ENCODE measurements at places on chromosomes 2 and 18.

GRCh38 chr2:65215946-65216345 lies 11.7 kb upstream of the ACTR2 start:
- DNase-seq, result no peak

DNA sequence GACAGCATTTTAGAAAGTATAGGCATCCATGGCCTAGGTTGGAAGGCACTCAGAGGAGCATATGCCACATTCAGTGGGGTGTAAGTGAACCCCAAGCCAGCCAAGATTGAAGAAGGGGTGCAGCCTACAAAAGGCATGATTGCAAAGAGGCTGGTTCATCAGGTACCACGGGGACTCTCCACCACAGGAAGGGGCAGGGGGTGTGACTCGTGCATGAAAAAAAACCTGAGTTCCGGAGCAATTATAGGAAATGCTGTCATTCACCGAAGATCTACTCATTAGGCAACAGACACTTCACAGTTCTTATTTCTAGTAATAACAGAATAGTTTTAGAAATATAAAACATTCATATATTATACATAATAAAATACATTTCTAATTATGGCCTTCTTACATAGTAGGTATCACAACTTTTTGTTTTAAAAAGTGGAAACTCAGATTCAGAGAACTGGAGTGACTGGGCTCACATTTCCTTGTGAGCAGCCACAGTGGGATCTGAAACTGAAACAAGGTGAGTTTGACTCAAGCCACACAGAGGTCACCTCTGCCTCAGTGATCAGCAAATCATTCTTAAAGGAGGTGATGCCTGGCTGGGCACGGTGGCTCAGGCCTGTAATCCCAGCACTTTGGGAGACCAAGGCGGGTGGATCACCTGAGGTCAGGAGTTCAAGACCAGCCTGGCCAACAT lies 188.4 kb upstream of the GYPC start:
- DNase-seq, result no peak

DNA sequence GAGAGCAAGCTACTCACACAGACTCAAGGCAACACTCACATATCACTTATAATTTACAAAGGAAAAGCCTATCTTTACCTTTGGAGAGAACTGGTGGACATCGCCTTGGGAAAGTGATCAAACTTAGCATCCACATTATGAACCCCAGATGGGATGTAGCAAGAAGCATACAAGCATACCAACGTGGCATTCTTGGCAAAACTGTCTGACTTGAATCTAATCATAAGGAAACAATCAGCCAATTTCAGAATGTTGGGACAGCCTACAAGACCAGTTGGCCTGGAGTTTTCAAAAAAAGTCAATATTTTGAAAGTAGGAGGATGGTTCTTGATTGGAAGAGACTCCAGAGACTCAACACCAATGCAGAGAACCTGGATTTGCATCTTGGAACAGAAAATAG lies 79.1 kb upstream of the PMAIP1 start:
- no peak for DNase-seq

DNA sequence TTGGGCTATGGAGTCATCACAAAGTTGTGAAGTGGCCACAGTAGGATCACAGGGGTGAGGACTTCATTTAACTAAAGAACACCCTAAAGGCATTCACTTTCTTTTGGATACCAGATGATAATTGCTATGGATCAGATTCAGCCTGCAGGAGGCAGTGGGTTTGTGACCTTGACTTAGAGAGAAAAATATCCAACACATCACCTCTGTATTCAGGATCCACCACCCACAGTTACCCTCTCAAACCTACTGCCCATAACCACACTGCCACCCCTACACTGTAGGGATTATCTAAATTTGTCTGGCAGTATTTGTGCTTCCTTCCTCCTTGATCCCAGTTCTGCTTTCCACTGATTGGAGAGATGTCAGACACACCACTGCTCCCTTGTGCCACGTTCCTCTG lies 269.4 kb downstream of the MYCN start:
- no peak for DNase-seq

GRCh38 chr2:134738141-134738870 lies 19.5 kb upstream of the TMEM163 start:
- DNase-seq, result no peak

DNA sequence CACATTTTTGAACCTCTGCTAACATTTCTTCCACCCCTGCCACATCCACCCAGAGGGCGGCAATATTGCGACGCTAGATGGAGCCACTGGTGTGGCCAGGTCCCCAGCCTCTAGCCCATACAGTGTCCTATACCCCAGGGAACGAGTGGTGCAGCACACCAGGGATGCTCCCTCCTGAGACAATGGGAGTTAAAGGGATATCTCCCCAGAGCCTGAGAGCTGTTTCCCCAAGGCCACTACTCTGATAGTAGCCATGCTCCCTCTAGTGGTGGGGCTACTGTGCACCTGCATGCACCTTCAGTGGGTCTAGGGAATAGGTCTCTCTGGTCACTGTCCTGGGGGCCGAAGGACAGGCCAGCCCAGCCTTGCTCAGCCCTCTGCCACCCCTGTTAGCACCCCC lies 336.4 kb upstream of the FSHR start:
- DNase-seq, result no peak

DNA sequence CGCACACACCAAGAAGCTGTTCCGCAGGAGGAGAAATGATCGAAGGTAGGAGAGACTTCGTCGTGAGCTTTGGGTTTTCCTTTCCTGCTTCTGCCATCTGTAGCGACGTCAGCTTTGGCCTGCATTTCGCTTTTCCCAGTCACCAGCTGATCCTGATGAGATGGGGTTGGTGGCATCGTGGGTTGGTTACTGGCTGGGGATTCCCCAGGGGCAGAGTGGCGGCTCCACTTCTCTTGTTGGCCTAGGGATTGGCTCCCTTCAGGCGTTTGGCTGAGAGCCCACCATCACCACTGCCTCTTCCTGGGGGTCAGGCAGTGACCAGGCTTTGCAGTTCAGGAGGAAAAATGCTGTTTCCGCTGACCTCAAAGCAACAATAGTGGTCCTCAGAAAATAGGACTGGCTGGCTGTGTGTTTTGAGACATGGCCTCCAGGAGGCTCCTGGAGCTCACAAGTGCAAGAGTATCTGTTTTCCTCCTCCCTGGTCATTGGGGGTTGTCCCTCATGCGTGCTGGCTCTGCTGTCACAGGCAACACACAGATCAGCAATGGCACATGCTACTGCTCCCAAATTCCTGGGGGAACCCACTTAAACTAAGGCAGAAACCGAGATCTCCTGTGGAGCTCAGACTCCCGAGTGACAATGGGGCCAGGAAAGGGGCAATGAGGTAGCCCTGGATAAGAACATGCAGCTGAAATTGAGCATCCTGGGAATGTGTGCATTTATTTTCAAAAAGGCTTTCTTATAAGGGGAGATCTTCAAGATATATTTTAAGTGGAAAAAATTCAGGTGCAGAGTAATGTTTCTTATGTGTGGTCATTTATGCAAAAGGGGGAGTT lies 173.0 kb downstream of the CTIF start:
- DNase-seq, result no peak

- no peak for DNase-seq
These were observed 35.3 kb upstream of the GCC2 start for GRCh38 chr2:108413711-108414095.

DNA sequence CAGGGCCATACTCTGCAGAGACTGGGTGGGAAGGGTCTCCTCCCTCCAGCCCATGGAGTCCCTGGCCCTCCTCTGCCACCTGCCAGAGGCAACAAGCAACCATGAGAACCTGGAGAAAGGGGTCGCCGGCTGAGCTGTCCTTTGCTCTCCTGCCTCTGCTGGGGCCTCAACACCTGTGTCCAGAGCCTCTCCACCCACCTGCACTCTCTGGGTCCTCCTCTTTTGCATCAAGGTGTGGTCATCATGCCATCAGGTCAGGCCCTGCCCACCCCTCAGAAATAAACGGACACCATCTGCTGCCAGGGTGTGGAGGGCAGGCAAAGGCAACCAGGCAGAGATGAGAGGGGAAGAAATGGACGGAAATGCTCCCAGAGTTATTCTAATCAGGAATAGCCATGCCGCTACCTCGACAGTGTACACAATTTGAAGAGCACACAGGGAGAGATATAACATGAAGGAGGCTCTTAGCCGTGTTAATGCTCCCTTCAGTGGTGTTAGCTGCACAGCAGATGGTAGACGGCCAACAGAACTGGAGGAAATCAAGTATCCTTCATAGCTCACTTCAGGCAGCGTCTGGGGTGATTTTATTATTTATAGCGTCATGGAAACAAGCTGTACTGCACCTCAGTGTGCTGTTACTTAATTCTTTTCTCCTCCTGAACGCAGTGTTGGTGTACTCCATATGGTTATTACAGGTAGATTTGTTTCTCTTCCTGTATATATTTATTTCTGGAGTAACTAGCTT lies 247.9 kb downstream of the TSN start:
- DNase-seq, result no peak

DNA sequence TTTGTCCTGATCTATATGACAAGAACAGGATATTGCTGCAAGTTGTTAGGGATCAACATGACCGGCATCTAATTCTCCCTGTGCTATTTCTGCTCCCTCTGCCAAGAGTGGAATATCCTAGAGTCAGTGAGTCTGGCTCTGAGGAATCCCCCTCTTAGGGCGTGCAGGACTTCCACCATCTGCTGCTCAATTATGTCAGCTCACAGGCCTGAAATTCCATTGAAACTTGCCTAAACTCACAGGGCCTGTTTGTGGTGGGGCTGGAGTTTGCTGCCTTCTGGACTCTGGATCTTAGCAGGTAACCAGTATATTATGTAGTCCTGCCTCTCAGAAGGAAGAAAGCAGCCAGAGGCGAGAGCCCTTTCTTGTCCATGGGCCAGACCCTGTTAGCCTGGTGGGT lies 323.0 kb downstream of the TSN start:
- no peak for DNase-seq

GRCh38 chr2:239167766-239168444 lies 232.9 kb downstream of the HDAC4 start:
- DNase-seq, result no peak

GRCh38 chr18:12282442-12283039 lies 25.5 kb upstream of the TUBB6 start:
- no peak for DNase-seq

GRCh38 chr18:9217743-9218451 lies 81.3 kb downstream of the ANKRD12 start:
- no peak for DNase-seq

- no peak for DNase-seq
These were observed 103.9 kb downstream of the PMAIP1 start for GRCh38 chr18:60003610-60004185.

GRCh38 chr2:20580690-20581437 lies 70.0 kb downstream of the HS1BP3 start:
- no peak for DNase-seq

DNA sequence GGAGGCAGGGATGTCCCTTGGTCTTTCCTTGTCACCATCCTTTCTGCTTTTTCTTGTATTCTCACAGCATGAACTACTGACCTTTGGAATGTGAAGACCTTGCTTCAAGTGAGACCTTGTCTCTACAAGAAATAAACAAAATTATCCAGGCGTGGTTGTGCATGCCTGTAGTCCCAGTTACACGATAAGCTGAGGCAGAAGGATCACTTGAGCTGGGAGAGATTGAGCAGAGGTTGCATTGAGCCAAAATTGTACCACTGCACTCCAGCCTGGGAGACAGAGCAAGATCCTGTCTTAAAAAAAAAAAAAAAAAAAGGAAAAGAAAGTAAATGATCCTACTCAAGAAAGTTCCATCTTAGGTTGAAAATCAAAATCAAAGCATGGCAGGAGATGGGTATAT lies 173.7 kb downstream of the IRS1 start:
- no peak for DNase-seq

GRCh38 chr2:181467966-181468707 lies 11.0 kb downstream of the ITGA4 start:
- no peak for DNase-seq

GRCh38 chr2:45258311-45258710 lies 249.1 kb upstream of the SIX2 start:
- no peak for DNase-seq

- no peak for DNase-seq
These were observed 21.0 kb upstream of the EDAR start for GRCh38 chr2:109009920-109010610.

DNA sequence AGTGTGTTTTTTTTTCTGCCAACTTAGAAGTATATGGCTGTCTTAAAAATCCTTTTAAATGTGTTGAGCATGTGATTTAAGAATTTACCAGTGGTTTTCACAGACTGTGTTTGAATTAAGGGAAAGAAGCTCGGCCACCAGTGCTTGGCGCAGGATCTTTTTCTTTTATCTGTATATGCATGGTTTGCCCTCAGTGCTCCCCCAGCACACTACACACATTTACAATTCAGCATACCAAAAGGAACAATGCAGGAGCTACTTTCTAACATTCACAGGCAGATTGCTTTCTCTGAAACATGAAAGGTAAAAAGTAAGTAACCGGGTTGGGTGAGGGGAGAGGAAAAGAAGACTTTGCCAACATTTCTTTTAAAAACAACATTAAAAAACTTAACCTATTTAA lies 3.9 kb downstream of the SALL3 start:
- no peak for DNase-seq

- DNase-seq, result no peak
These were observed 648.1 kb downstream of the CPS1 start for GRCh38 chr2:211204456-211204855.

DNA sequence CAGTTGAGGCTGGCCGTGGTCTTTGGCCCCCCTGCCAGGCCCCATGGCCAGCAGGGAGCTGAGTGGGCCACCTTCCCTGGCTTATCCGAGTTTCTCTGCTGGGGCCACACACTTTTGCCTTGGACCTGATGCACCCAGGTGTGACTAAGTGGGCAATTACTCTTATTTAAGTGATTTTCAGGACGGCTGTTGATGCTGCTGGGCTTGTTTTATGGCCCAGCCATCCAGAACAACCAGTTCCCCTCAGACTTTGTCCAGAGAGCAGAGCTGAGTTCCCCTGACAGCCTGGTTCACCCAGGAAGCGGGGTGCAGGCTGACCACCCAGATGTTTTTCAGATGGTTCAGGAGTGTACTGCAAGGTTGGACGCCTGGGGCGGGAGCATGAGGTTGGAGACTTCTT lies 68.8 kb downstream of the GLI2 start:
- DNase-seq, result no peak

DNA sequence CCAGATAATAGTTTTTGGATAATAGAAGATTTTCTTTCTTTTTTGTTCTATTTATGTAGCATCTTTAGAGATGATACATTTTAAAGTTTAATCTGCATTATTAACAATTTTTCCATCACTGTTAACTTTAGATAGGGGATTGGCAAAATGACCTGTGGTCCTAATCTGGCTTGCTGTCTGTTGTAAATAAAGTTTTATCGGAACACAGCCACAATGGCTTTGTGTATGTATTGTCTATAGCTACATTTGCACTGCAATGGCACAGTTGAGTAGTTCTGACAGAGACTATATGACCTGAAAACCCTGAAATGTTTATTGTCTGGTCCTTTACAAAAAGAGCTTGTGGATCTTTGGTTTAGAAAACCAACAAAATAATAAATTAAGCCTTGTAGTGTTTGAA lies 97.0 kb upstream of the CERS6 start:
- no peak for DNase-seq

GRCh38 chr2:95047629-95048510 lies 22.4 kb downstream of the MAL start:
- DNase-seq, result no peak

GRCh38 chr2:3246406-3246805 lies 131.2 kb downstream of the EIPR1 start:
- DNase-seq, result no peak

Measured in activated T-helper 1 cell treated with anti-CD3 and anti-CD28 coated beads, Interleukin-2, amount 50 U/mL, for 16 hours (primary cell).